Caco-2 (cell line): ENCODE measurements at places on chromosomes 5 and 9. TPM values are rescaled to one million over a fixed set of nuclear protein-coding genes. Genes with fewer than 3 reads are reported as not detected.

DNA sequence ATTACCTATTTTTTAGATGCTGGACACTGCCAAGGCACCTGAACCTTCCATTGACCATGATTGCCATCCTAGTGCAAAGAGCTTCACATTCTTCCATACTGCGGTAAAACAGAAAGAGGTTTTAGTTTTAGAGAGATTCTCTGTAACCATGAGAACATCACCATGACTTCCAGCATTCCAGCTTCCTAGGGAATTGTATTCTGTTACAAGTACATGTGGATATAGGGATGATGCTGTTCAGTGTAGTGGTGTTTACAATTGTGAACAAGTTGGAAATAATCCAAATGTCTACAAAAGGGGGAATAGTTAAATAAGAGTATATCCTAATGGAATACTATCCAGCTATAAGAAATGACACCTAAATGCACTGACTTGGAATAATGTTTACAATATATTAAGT is 22.4 kb downstream of the NIPSNAP3B start:
- H3K27ac ChIP-seq = no peak overlapping the region
- H3K36me3 ChIP-seq = no peaks in the 10 kb centered on the region; the same call in 1 of the 2 replicates
- DNase-seq = no peak

- H3K27me3 ChIP-seq = no peaks in the 10 kb centered on the region
- no peak overlapping the region for H3K27ac ChIP-seq
- H3K4me3 ChIP-seq = no peak overlapping the region
- H3K4me1 ChIP-seq = peaks cover 7% of the 10 kb centered on the region; the same call in 1 of the 2 replicates
These were observed 310.6 kb upstream of the MSX2 start for GRCh38 chr5:174413567-174414314.

The SPINK7 gene
- total RNA-seq = not detected in 2 replicates

The FCN1 gene
- total RNA-seq = not detected in 2 replicates
